ENCODE measurements at places on chromosomes 11 and 22. TPM values are rescaled to one million over a fixed set of nuclear protein-coding genes. Genes with fewer than 3 reads are reported as not detected.

The SLC22A9 gene
- not detected for total RNA-seq

The PRR33 gene
- not detected for total RNA-seq

The CD3E gene
- not detected for total RNA-seq

The SERPING1 gene
- total RNA-seq: 0.42 TPM

The RBMXL2 gene
- total RNA-seq: not detected

The SHISAL1 gene
- total RNA-seq: 9.2 TPM

The BTBD18 gene
- total RNA-seq: not detected

The SCGB1D2 gene
- total RNA-seq: not detected

The CHRDL2 gene
- total RNA-seq: 5.0 TPM

The KRTAP5-11 gene
- not detected for total RNA-seq

The PATE2 gene
- total RNA-seq: not detected

The MYBPC3 gene
- 0.10 TPM for total RNA-seq

The MS4A12 gene
- total RNA-seq: not detected

The C11orf87 gene
- 0.01 TPM for total RNA-seq

The HTATIP2 gene
- 188 TPM for total RNA-seq

The ADAMTS8 gene
- total RNA-seq: 0.69 TPM

The PYGM gene
- total RNA-seq: 0.30 TPM

The ASPHD2 gene
- total RNA-seq: 1.5 TPM

The EI24 gene
- 93.7 TPM for total RNA-seq

The NELL1 gene
- total RNA-seq: not detected

The C11orf65 gene
- total RNA-seq: 0.38 TPM

The DCHS1 gene
- total RNA-seq: 0.14 TPM

The C22orf23 gene
- total RNA-seq: not detected

The GGT1 gene
- total RNA-seq: 100 TPM
